ENCODE measurements at places on chromosomes 12 and 14.

- no peak for DNase-seq
These were observed 19.8 kb upstream of the TESC start for GRCh38 chr12:117118838-117119591.

- DNase-seq = no peak
These were observed 800.5 kb downstream of the NRXN3 start for GRCh38 chr14:78970677-78971076.

- no peak for DNase-seq
These were observed 31.4 kb downstream of the PPFIBP1 start for GRCh38 chr12:27555361-27555760.

DNA sequence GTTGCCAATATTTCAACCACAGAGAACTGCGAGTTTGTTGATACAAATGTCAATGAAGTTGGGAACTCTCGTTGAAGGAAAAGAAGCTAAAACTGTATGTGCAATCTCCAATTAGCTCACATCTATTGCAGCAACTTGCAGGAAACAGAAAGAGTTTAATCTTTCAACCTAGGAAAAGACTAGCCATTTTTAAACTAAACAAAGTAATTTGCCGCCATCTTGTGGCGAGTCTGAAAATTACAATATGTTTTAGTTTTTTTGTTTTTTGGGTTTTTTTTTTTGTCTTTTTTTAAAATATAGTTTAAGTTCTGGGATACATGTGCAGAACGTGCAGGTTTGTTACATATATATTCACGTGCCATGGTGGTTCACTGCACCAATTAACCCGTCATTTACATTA, 131.2 kb upstream of the FOXG1 start:
- DNase-seq = peak; percentile 70

- DNase-seq = no peak
These were observed 8.1 kb downstream of the ITGA7 start for GRCh38 chr12:55699471-55700055.

DNA sequence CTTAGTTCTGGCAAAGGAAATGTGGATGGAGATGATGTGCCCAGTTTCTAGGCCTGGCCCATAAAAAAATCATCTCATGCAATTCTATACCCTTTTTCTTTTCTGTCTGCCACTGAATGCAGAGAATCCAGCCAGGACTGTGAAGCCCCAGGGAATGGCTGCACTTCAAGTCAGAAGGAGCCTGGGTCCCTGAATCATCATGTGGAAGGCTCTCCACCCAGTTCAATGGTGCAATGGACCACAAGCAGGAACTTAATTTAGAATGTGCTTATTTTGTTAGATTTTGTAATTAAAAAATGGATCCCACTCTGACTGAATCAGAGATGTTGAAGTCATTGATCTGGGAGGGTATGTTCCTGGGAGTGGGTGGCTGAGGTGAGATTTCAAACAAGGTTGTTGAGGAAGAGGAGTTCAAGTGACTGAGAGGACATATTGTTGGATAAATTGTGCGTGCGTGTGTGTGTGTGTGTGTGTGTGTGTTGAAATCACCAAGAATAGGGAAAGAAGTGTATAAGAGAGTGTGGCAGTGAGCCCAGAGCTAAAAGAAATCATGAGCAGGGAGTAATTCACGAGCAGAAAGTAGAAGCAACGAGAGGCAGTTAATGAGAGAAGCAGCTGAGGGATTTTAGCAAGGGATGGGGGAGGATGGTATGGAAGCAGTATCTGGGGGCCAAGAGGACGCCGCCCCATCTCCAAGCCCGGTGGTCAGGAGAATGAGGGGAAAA, 125.4 kb downstream of the TMX1 start:
- no peak for DNase-seq

DNA sequence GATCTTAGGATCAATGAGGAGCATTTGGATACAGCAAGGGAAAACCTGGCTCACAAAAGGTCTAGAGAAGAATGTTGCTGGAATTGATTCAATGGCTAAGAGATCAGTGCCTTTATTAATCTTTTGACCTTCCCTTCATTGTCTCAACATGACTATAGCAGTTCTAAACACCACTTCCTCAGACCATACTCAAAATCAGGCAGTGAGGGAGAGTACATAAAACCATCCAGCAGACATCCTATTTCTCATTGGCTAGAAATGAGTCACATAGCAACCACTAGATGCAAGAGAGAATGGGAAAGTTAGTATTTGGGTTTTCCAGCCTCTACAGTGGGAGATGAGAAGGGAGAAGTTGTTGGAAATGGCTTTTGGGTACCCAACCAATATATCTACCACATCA, 151.4 kb upstream of the NUDT4 start:
- DNase-seq = no peak

DNA sequence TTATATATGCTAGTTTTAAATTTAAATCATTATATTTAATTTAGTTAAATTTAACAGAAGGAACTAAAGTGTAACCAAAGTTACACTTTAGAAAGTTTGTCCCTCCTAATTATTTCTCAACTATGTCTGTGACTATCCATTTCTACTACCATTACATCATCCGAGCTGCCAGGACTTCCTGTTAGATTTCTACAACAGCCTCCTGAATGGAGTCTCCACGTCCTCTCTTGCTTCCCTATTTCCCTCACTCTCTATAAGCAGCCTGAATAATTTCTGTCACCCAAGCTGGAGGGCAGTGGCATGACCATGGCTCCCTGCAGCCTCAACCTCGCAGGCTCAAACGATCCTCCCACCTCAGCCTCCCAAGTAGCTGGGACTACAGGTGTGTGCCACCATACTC, 84.1 kb downstream of the TTC7B start:
- DNase-seq = no peak

- peak; percentile 15 for DNase-seq
These were observed 28.2 kb downstream of the FOXN3 start for GRCh38 chr14:89388853-89389252.

All from iris pigment epithelial cell (primary cell).